ENCODE measurements at places on chromosomes 6 and 20.

GRCh38 chr6:106145741-106146227 lies 59.6 kb downstream of the PRDM1 start:
- no peak for DNase-seq

DNA sequence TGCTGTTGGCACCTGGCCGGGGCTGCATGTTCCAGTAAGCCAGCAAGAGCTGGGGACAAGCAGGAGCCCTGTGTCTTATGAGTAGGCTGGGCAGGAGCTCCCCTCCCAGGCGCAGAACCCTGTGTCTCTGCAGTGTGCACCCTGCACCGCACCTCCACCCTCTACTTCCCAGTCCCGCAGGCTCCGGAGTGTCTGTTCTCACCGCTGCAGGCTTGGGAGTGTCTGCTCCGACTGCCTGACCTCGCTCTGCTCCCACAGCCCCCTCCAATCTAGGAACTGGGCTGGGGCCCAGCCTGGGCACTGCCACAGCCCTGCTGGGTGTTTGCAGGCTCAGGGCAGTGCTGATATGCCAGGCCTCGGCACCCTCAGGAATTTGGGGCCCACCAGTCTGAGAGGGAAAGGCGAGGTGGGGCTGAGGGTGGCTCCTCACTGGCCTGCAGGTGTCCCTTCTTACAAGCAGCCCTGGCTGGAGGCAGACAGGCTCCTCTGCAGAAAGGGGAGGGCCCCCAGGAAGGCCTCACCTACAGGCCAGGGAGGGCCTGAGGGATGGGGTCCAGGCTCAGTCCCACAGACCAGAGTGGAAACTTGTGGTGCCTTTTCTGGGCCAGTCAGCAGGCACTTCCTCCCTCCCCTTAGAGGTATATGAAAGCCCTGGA lies 871.6 kb upstream of the GJE1 start:
- no peak for DNase-seq

- DNase-seq, result no peak
Measured at GRCh38 chr6:18445228-18445627, 58.1 kb downstream of the RNF144B start.

DNA sequence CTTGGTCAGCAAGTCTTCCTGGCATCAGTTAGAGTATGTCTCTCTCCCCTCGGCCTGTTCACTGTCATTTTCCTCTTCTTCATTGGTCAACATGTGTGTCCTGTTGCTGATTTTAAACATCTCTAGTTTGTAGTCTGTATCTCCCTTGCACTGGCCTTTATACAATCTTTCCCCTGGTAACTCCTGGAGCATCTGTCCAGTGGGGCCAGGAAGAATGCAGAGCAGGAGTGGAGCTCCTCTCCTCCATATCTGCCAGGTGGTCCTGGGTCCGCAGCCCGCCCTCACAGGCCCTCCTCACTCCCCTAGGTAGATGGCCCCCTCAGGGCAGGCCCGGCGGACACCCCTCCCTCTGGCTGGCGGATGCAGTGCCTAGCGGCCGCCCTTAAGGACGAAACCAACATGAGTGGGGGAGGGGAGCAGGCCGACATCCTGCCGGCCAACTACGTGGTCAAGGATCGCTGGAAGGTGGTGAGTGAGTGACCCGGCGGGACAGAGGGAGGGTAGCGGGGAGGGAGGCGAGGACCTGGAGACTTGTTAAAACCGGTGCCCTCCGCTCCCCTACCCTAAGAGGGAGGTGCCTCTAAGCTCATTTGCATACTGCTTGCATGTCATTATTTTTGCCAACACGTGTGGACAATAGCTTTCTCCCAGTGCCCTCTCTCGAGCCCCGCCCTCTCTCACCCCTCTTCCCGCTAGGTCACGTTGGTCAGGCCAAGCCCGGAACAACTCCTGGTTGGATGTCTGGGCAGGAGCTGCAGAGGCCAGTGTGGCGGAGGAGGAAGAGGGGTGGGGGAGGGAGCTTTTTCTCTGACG lies 3.2 kb downstream of the TTBK1 start:
- DNase-seq, result no peak

- no peak for DNase-seq
Measured at GRCh38 chr6:33164176-33164575, 28.1 kb downstream of the COL11A2 start.

DNA sequence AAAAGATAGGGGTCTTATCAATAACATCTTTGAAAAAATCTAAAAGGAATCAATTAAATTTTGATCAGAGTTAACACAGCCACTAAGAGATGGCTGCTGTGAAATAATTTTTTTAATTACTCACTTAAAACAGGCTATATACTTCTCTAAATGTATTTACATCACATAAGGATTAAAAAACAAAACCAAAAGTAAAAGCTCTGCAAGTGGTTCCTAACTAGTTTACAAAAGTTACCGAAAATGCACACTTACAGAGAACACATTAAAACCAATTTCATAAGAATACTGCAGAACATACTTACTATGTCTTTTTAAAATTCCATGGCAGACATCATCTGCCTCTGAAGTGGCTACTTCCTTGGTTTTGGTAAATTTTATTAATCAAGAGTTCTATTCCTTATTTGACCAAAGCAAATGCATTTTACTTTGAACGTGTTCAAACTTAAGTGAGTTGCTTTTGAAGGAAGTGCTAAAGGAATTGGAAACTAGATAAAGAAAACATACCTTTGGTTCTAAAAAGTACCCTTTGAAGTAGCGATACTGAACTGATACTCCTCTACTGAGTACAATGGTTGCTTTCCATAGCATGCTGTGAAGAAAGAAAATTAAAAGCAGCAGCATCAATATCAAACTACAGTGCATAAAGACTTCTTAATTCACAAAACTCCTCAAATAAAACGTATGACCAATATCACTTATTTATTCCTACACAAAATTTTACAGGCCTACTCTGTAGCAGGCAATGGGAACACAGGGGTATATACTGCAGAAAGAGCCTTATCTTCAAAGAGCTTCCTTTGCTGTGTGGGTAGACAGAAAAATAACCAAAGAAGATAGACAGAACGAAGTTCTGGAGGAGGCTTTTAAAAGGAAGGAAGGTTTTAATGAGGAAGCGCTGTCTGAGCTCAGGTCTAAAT lies 157.1 kb upstream of the SHLD1 start:
- DNase-seq, result no peak

- no peak for DNase-seq
Measured at GRCh38 chr6:47634210-47635047, 64.0 kb upstream of the ADGRF4 start.

GRCh38 chr6:167733740-167734661 lies 92.7 kb upstream of the AFDN start:
- DNase-seq, result no peak

DNA sequence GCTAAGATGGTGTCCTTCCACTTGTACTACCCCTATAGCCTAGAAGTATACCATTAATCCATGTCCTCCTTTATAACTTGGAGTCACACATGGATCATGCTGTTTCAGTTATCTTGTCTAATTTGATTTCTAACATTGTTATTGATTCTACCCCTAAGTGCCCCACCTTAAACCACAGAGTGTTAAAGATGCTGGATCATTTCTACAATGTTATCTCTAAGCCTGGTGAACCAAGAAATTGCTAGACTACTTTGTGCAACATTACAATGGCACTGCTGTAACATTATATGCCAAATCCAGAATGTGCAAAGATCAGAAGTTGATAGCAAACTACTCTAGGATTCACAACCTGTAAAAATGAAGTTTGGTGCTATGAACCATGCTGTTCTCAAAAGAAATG lies 1.7 kb downstream of the CGA start:
- no peak for DNase-seq

- DNase-seq, result no peak
Measured at GRCh38 chr6:42163981-42164380, 9.2 kb upstream of the GUCA1A start.

GRCh38 chr20:44527716-44528199 lies 5.9 kb upstream of the SERINC3 start:
- no peak for DNase-seq
